Activated effector memory CD4-positive, alpha-beta T cell treated with anti-CD3 and anti-CD28 coated beads, Interleukin-2, amount 50 U/mL, for 16 hours (primary cell): ENCODE measurements at places on chromosomes 2 and 18.
A peak's percentile ranks its signal among the peaks of the same experiment; 100 is the strongest.

GRCh38 chr2:84373391-84373790, 85.7 kb downstream of the SUCLG1 start:
- no peak for DNase-seq

DNA sequence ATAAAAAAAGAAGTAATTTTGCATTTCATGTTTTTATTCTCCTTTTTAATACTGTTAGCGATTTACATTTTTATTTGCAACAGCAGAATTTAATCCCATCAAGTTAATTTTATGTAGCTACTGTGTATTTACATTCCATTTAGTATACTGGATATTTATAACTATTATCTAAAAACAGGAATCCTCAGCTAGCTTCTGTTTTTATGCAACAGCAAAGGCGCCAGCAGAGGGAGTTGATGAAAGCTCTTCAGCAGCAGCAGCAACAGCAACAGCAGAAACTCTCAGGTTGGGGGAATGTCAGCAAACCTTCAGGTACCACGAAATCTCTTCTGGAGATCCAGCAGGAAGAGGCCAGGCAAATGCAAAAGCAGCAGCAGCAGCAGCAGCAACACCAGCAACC, 26.2 kb upstream of the SNORC start:
- no peak for DNase-seq

GRCh38 chr2:48069769-48070168, 163.5 kb upstream of the FBXO11 start:
- DNase-seq: no peak

DNA sequence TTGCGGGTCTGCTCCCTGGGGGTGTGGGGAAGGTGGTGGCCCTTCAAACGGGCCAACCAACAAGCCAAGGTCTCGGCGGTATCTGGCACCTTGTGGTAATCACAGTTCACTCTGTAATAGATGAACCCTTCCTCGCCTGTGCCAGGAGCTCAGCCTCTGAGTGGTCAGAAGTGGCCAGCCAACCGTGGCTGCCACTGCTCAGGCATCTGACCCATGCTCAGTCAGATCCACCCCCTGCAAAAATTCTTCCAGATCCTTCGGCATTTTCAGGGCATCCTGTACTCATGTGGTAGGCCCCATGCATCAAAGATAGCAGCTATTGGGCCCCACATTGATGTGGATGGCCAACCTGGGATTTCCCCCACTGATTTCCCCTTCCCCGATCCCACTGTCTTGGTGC, 39.6 kb upstream of the SERPINE2 start:
- DNase-seq: no peak

DNA sequence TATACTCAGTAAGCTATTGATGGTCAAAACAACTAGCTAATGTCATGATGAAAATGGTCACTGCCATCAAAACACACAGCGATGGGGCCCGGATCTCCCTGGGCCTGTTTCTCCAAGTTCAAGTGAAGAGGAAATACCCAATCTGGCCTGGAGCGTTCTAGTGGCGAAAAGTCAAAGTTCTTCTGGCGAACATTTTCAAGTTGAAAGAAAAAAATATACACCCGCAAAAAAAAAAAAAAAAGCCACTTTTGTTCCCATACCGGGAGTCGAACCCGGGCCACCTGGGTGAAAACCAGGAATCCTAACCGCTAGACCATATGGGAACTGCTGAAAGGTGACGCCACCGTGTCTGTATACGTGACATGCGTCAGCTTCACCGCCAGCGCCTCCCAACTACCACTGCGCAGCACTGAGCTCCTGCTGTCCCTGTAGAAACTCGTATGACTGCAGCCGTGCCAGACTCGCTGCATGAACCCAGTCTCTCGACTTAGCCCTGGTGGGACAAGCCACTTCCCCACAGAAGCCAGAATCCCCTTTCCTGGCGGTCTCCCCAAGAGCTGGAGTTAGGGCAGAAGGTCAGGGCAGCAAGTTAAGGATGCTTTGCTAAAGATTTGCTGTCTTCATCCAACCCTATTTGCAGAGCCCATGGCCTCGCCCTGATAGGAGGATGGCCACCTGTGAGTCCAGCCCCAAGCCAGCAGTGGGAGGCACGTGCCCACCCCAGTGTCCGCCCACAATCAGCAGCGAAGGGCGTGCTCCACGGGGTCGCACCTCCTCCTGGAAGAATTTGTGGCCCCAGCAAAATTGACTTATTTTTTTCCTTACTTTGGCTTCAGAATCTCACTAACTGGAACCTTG, 5.6 kb upstream of the IMP4 start:
- DNase-seq: peak; percentile 87

GRCh38 chr2:215749092-215749957, 264.0 kb downstream of the MREG start:
- DNase-seq: no peak

GRCh38 chr2:26068602-26069298, 34.9 kb downstream of the RAB10 start:
- DNase-seq: peak; percentile 75

DNA sequence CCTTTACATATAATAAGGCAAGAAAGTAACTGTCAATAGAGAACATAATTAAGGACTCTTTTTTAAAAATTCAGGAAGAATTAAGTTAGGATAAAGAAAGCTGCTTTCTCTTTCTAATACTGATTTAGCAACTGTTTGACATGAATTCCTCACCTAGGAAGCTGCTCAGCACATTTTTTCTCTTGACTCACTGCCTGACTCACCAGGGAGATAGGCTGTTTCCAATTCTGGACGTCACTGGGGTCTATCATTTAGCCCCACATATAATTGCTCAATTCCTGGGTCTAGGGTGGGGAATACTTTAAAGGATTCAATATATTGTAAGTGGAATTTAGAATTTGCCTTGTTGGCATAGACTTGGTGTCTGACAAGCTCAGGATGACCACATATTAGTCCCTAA, 50.8 kb upstream of the UGP2 start:
- DNase-seq: no peak

DNA sequence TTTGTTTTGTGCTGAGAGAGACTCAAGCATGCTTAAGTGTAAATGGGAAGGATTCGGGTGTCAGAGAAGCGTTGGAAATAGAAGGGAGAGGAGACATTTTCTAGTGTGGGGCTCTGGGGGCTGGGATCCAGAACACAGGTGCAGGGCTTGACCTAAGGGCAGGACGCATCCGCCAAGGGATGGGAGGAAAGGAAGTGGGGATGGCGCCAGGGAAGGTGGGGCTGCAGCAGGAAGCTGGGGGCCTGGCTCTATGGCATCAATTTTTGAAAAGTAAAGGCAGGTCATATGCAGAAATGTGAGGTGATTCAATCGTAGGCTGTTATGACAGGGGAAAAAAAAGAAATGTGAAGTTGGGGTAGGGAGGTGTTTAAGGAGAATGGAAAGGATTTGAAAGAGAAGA, 143.2 kb upstream of the SERTAD2 start:
- DNase-seq: no peak

- no peak for DNase-seq
These were observed 25.9 kb downstream of the CCDC85A start for GRCh38 chr2:56209701-56210100.

- no peak for DNase-seq
These were observed 128.1 kb downstream of the ANTXR1 start for GRCh38 chr2:69141061-69141460.

- no peak for DNase-seq
These were observed 145.2 kb downstream of the GALNT3 start for GRCh38 chr2:165648801-165649200.

DNA sequence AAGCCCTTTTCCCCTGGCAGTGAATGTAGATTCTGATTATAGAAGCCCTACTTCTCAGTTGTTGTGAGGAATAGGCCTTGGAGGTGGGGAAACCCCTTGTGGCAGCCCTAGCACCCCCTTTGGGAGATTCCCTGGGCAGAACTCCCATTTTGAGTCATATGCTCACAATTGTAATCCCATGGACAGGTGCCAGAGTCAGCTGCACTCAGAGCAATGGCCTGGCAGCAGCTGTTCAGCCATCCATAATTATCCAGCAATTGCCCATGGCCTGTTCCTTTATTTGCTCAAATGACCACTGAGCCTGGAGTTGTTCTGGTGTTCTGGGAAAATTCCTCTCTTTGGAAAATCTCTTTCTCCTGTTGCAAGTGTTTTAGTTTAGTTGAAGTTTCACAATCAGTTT, 71.7 kb downstream of the PTRHD1 start:
- no peak for DNase-seq

DNA sequence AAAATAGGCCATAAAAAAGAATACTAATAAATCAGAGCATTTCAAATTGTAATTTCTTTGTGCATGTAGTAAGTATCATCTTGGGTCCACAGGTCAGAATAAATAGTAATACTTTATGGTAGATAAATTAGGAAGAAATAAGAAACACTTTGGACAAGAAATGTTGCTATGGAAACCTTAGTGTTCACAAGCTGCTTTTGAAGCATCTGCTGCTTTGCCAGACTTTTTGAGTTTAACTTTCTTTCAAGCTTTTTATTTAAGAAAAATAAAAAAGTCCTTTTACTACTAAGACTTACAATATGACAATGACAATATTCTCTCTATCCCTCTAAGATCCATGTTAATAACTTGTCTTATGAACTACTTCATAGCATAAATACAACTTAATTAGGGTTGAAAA, 690.7 kb upstream of the FSHR start:
- no peak for DNase-seq

GRCh38 chr2:204024503-204024902, 87.9 kb downstream of the ICOS start:
- DNase-seq: no peak

DNA sequence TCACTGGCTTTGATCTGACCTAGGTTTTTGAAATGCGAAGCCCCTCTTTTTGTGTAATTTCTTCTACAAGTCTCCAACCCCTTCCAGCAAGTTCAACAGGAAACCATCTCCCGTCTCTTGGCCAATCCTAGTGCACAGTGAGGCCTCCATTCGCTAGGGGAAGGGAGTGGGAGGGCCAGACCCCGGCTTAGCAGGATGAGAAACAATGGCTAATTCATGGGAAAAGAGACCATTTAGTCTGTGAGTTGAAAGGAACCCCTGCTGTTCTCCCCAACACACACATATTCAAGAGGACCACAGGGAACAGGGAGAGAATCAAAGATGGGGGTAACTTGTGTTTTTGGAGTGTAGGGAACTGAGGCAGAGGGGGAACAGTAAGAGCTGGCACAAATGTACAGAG, 83.0 kb downstream of the RTN4 start:
- DNase-seq: no peak

DNA sequence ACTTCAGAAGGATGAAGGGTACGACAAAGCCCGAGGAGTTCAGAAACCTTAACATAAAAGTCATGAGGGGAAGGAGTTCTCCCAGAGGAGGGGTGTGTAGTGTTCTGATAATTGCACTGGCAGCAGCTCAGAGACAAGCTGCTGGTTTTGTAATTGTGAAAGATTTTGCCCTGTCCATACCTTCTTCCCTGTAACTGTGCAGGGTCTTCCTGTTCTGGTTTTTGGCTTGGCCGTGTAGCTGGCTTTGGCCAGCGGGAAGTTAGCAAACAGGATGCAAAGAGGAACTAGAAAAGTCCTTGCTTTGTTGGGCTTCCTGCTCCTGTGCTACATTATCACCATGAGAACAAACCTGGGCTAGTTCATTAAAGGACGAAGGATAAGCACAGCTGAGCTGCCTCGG, 160.8 kb downstream of the LPIN1 start:
- DNase-seq: no peak

DNA sequence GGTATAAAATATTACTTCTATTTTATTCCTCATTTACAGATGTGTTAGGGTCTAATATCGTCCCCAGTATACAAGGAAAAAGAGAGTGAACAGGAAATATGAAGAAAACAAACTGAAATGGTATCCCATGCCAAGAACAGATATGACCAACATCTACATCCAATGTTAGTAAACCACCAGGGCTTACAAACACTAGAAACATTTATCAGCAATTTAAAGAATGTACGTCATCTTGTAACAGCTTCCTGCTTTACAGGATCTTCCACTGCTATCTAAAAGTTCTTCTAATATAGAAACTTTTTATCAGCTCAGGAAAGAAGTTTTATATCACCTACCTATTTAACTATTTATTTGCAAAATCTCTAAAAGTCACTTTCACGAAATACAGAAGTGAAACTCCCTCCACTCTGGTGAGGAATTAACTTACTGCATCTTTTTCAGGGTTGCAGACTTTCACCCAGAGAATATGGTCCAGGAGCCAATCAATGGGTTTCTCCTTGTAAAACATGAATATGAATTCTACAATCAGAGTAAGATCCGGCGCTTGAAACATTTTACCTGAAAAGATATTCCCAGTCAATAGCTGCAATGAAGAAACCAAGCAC, 35.2 kb downstream of the UNC50 start:
- no peak for DNase-seq

- peak; percentile 68 for DNase-seq
These were observed 266.5 kb downstream of the PTGR3 start for GRCh38 chr18:74942319-74942910.

GRCh38 chr18:64919971-64920570, 771.2 kb upstream of the LINC00305 start:
- DNase-seq: no peak

DNA sequence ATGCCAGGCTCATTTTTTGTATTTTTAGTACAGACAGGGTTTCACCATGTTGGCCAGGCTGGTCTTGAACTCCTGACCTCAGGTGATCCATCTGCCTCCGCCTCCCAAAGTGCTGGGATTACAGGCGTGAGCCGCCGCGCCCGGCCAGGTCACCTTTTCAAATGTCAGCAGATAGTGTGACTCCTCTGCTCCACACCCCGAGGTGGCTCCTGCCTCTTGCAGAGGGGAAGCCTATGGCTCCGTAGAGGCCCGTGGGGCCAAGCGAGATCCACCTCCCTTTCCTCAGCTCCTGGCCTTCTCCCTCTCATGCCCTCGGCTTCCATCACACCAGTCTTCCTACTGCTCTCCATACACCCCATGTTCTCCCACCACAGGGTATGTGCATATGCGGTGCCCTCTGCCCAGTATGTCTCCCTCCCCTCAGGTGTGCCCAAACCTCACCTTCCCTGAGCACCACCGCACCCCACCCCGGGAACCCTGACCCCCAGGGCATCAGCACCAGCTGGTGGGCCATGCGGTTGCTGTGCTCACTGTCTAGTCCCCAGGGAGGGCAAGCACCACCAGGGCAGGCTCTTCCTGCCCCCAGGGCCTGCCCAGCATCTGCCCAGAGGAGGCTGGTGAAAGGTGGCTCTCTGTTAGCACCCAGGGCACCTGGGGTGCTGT, 10.7 kb downstream of the GPR17 start:
- DNase-seq: no peak

DNA sequence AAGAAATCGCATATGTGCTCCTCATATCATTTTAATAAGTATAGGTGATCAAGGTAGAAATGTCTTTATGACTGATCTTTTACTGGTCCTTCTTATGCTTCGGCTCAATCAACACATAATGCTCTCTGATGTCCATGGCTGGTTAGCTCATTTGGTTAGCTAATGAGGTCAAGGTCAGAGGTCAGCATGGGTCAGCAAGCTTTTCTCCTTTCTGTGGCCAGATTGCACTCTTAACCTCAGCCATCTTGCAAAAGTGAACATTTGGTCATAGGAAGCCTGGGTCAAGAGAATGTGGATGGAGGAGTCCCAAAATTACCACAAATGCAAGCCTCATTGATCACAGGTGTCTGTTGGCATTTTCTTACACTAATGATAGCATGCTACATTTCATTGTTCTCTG, 35.4 kb upstream of the DARS1 start:
- no peak for DNase-seq
